ENCODE measurements at places on chromosomes 2 and 18. TPM values are rescaled to one million over a fixed set of nuclear protein-coding genes. Genes with fewer than 3 reads are reported as not detected.

DNA sequence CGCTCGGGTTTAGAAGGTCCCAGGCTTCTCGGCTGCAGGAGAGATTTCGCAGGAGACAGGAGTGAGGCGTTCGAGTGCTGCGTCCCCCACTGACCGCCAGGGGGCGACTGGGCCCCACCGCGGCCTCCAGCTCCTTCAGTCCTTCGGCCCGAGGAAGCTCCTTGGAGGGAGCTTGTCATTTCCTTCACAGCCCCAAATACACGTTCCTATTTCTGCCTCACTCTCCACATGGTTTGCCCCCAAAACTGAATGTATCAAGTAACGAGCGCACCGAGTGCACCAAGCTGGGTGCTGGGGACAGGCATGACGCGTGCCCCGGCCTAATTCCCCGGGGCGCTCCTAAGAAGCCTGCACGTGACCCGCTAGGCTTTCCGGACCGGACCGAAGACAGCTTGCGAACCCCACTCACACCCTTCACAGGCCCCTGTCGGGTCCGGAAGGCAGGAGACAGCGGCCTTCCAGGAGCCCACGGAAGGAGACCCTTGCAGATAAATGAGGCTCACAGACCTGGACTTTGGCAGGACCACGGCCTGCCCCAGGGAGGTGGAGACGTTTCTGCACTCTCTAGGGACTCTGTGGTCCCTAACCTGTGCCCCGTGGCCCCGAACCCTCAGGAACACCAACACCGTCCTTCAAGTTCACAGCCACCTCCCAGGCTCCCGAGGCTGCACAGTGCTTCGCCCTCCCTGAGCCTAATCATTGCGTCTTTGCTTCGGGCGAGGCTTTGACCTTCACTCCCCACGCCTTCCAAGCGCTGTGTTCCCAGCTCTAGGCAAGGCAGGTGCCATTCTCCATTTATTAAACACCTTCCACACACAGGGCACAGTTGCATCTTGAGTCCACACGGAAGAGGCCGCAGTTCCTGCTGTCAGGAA lies 13.0 kb upstream of the FAHD2A start:
- peak; percentile 87 for DNase-seq

Gene AQP12A
- total RNA-seq: not detected

DNA sequence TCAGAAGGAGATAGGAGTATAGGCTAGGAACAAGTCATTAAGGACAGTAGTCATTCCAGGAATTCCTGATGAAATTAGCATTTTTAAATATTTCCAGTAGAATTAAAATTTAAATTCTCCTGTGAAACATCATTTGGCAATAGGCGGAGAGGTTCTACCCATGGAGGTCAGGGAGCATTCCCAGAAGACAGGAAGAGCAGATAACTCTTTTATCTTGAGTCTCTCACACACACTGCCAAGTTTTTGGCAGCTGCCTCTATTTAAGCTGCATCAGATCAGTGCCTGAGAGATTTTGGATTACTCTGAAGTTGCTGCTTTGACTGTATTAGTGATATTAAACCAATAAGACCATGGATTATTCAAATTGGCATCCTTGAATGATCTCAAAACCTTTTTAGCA lies 714.7 kb downstream of the EPHA4 start:
- no peak for DNase-seq

Gene MBD1
- total RNA-seq: 42.2 TPM

Gene NEUROD1
- not detected for total RNA-seq

DNA sequence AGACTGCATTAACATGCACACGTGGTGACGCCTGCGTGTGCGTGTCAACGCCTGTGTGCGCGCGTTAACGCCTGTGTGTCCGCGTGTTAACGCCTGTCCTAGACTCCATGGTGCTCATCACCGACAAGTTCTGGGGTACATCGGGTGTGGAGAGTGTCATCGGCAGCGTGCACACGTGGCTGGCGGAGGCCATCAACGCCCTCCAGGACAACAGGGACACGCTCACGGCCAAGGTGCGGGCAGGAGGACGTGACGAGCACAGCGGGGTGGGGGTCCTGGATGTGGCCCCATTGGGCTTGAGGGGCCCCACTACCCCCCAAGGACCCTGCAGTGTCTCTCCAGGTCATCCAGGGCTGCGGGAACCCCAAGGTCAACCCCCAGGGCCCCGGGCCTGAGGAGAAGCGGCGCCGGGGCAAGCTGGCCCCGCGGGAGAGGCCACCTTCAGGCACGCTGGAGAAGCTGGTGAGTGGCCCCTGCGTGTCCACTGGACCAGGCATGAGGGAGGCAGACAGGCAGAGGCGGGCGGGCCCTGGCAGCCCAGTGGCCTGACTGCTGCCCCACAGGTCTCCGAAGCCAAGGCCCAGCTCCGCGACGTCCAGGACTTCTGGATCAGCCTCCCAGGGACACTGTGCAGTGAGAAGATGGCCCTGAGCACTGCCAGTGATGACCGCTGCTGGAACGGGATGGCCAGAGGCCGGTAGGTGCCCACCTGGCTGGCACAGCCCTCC lies 29.2 kb downstream of the GPC1 start:
- DNase-seq: peak; percentile 78

Gene CGREF1
- 25.8 TPM for total RNA-seq

Gene DSEL
- 11.6 TPM for total RNA-seq

Gene EDAR
- total RNA-seq: not detected

GRCh38 chr2:133841900-133842299 lies 273.6 kb upstream of the NCKAP5 start:
- DNase-seq: peak; percentile 84

- DNase-seq: no peak
Measured at GRCh38 chr2:161391737-161392506, 24.2 kb upstream of the TBR1 start.

Gene EMILIN1
- 178 TPM for total RNA-seq

DNA sequence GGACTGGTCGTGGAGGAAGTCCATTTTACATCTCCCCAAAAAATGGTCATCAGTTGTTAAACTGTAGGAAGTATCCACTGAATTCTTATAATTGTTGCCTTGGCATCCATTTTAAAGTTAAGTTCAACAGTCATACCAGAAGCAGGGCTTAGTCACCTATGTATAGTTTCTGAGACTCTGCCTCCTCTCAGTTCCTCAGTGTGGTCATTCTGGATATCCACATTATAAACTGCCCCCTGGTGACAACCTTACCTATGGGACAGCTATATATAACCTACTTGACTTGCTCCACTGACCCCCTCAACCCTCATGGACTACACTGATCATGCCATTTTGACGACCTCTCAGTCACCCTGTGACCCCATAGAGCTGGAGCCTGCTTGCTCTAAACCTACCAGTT lies 617.0 kb downstream of the LRP1B start:
- no peak for DNase-seq

Gene SUPT7L
- total RNA-seq: 18.4 TPM

DNA sequence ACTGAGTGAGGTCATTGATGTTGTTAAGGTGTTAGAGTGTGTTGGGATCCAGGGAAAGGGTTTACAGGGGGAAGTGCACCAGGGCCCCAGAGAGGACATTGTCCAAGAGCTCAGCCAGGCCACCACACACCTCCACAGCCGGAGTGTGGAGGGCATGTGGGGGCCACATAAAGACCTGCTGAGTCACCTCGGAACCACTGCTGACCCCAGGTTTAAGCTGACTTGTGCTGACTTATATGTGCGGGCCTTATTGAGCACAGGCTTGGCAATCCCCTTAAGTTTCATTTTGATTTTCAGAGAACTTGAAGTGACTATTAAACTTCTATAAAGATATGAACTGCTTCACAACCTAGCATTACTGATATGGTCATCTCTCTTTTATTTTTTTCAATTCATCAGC lies 166.2 kb upstream of the MAP3K20 start:
- DNase-seq: no peak

Gene SERPINB10
- not detected for total RNA-seq

- DNase-seq: no peak
Measured at GRCh38 chr18:77002496-77002895, 130.1 kb downstream of the MBP start.

DNA sequence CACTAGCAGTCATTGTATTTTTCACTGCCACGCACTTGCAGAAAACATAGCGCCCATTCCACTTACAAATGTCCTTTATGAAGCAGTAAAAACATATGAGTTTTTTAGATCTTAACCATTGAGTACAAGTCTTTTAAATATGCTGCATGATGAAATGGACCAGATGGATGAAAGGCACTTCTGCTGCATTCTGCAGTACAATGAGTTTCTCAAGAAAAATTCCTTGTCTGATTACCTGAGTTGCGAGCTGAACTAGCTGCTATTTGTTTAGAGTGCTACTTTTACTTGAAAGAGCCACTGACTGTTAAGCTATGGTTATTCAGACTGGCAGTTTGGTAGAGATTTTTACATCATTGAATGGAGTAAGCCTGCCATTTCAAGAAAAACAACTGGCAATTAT lies 825.5 kb upstream of the ACVR2A start:
- DNase-seq: no peak

Gene AKAIN1
- total RNA-seq: not detected

GRCh38 chr2:240600451-240600961 lies 14.0 kb downstream of the CAPN10 start:
- DNase-seq: no peak

DNA sequence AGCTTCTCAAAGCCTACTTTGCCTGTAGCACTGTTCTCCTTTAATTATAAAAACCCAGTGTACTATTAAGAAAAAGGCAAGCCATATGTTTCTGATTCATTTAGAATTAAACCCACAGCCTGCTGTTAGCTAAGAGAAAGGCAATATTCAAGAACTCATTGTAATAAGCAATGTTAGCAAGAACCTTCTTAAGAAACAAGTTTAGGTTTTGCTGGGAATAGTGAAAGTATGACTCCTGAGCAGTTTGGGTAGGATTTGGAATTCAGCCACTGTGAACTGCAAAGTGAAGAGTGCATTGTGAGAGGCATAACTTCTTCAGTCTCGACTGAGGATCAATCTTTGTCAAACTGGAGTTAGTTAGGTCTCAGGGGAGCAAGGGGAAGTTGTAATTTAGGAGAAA lies 206.5 kb upstream of the NT5C1B start:
- DNase-seq: no peak

GRCh38 chr18:52426041-52426440 lies 86.0 kb downstream of the DCC start:
- no peak for DNase-seq

Gene TMEM17
- total RNA-seq: 1.5 TPM

- DNase-seq: peak; percentile 48
Measured at GRCh38 chr2:109376796-109377495, 236.8 kb downstream of the SEPTIN10 start.

GRCh38 chr18:21313576-21313975 lies 71.5 kb downstream of the GREB1L start:
- DNase-seq: no peak

DNA sequence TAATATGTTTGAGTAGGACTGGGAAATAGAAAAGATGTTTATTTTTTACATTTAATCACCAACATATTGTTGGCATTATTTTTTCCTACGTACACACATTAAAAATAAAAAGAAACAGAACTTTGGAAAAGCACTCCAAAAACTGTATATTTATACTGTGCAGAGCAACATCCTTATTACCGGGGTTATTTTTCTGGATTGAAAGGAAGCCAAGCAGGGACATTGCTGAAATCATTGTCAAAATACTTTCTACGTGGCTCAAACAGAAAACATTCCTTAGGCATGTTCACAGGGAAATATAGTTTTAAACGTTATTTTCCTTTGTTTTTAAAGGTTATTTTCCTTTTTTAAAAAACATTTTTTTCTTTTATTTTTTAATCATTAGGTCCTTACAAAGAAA lies 315.0 kb upstream of the SMIM21 start:
- no peak for DNase-seq

Gene POTEJ
- total RNA-seq: not detected

GRCh38 chr2:17620280-17620679 lies 79.8 kb downstream of the VSNL1 start:
- DNase-seq: no peak

DNA sequence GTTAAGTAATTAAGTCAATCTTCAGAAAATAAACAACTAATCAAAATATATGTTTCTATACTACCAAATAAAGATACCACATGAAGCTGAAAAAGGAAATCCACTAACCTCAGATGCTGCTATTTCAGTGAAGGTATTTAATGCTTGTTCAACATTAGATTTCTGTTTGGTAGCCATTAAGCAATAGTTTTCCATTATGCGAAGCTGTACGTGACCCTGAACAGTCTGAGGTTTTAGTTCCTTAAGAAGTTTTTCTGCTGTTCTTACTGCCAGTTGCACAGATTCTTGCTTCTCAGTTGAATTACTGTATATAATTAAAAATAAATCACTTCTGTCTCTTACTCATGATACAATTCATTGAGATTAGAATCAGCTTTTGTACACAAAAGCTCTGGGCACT lies 65.4 kb downstream of the TTC21B start:
- DNase-seq: no peak

DNA sequence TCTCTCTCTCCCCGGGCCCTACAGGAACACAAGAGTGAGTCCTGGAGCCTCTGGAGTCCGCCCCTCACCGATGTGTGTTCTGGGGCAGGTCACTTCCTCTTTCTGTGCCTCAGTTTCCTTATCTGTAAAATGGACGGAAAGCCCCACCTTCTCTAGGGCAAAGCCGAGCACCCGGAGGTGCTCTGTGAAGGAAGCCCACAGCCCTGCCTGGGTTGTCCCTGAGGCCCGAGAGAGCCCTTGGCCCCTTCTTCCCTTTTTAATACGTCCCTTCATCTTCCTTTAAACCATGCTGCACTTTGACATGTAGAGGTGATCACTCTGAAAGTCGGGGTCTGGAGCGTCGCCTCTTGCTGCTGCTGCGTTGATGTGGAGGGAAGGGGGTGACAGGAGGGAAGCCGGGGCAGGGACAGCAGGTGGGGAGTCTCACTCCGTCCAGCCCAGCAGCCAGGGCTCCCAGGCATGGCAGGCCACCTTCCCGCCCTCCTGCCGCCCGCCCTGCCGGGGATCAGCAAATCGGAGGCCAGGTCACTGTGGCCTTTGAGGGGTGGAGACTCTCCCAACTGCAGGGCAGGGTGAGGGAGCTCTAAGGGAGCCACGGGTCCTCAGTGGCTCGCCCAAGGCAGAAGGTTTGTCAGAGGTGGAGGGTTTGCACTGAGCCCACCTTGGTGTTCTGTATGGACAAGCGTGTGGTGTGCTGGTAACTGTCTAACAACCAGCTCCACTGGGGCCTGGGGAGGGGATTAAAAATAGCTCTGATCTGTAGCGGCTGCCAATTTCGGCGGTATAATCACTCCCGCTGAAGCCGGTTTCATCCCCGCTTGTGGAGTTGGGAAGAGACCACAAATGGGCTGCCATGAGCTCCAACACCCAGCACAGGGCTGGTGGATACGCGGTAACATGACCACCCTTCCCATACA lies 135.9 kb upstream of the ID2 start:
- no peak for DNase-seq

- DNase-seq: no peak
Measured at GRCh38 chr2:165055082-165055851, 99.9 kb upstream of the SLC38A11 start.

- peak; percentile 95 for DNase-seq
Measured at GRCh38 chr2:28583899-28584553, 88.2 kb downstream of the PLB1 start.

Gene LRRC30
- total RNA-seq: not detected

All from posterior vena cava (tissue), 2 donors.